ENCODE measurements at places on chromosomes 11 and 22. TPM values are rescaled to one million over a fixed set of nuclear protein-coding genes. Genes with fewer than 3 reads are reported as not detected.

- DNase-seq, result no peak
Measured at GRCh38 chr11:13721760-13722159, 53.3 kb downstream of the FAR1 start.

- no peak for DNase-seq
Measured at GRCh38 chr22:22069450-22070370, 87.1 kb upstream of the TOP3B start.

DNA sequence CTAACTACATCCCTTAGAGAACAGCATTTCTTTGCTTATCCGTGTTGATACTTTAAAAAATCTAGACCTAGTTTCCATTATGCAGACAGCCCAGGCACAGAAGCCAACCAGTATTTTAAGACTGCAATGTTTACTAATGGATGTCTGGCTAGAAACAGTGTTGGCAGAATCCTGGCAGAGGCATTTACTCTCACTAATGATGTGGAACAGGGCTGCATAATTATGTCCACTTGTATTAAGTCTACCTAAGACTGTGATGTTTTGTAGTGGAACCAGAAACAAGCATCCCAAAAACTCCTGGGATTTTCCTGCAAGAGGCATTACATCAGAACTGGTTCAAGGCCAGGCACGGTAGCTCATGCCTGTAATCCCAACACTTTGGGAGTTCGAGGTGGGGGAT is 50.2 kb upstream of the PICALM start:
- no peak for DNase-seq

LTO1 gene
- 43.9 TPM for total RNA-seq

GRCh38 chr11:84437071-84437980 is 1151.2 kb upstream of the CCDC90B start:
- DNase-seq, result peak; percentile 69

DNA sequence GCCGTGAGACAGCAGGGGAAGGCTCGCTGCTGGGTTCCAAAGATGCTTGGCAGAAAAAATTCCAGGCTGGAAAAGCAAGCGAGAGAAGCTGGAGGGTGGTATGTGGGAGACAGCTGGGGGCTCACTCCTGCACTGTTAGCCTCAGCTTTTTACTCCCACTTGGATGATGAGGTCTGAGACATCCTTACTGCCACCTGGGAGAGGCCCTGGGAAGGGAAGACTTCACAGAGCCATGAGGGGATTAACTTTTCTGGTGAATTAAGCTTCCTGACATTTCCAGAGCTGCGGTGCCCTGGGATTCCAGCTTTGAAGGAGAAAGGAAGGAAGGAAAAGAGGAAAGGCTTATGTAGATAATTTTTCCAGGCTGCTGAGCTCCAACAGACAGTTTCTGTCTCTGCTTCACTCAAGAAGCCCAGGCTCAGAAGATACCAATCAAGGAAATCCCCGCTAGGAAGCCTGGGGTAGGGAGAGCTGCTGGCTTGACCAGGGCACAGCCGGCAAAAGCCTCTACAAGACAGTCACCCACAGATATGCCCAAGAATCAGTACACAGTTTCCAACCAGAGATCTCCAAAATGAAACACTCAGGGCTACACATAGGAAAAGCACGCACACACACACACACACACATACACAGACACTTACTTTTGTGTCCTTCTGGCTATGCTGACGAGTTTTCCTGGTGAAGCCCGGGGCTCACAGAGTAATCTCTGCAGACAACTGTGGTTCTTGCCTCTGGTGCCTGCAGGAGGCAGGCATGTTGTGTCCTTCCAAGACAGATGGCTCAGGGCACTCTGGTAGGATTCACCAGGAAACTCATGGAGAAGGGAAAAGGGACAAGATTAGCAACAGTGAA is 907 bp downstream of the MCHR1 start:
- DNase-seq, result no peak

DNA sequence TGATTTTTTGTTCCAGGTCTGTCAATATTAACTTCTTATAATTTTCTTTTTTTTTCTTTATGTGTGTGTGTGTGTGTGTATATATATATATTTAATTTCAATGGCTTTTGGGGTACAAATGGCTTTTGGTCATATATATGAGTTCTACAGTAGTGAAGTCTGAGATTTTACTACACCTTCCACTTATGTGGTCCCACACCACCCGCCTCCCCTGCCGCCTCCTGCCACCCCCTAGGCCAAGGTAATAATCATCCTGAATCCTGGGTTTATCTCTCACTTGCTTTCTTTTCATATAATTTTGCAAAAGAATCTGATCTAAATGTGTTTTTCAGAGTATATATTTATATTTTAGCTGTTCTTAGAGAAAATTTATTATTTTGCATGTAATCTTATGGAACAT is 11.1 kb downstream of the NEAT1 start:
- DNase-seq, result peak; percentile 1

DNA sequence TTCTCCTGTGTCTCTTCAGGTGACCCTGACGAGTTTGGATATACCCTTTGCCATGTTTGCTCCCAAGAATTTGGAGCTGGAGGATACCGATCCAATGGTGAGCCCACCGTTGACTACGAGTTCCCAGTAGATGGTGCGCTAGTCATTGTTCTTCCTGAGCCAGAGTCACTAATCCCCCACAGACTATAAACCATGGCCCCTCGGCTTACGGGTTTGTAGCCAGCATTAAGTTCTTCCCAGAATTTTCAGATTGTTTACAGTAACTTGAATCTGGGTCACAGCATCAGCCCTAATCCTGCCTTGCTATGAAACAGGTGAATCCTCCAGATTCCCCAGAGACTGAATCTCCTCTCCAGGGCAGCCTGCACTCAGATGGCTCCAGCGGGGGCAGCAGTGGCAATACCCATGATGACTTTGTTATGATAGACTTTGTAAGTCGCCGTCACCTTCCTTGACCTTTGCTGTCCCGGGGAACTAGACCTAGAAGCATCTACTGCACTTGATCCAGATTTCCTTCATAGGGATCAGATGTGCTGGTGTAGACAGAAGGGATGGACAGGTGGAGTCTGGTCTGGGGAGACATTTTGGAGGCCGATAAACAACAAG is 31.8 kb downstream of the ARHGAP1 start:
- DNase-seq, result no peak

GRCh38 chr22:20061481-20061861 is 18.6 kb upstream of the DGCR8 start:
- DNase-seq, result no peak

- no peak for DNase-seq
Measured at GRCh38 chr11:76786441-76787014, 3.4 kb downstream of the TSKU start.

GRCh38 chr11:111949519-111950426 is 12.6 kb downstream of the DIXDC1 start:
- DNase-seq, result no peak

ZNF280B gene
- 11.0 TPM for total RNA-seq

GRCh38 chr11:64747961-64748665 is 4.2 kb upstream of the RASGRP2 start:
- DNase-seq, result no peak

- no peak for DNase-seq
Measured at GRCh38 chr11:44564670-44565210, 723 bp upstream of the CD82 start.

GRCh38 chr11:14081581-14082231 is 119.2 kb downstream of the SPON1 start:
- no peak for DNase-seq

GRCh38 chr22:43925433-43926348 is 2.1 kb downstream of the PNPLA3 start:
- no peak for DNase-seq

DNA sequence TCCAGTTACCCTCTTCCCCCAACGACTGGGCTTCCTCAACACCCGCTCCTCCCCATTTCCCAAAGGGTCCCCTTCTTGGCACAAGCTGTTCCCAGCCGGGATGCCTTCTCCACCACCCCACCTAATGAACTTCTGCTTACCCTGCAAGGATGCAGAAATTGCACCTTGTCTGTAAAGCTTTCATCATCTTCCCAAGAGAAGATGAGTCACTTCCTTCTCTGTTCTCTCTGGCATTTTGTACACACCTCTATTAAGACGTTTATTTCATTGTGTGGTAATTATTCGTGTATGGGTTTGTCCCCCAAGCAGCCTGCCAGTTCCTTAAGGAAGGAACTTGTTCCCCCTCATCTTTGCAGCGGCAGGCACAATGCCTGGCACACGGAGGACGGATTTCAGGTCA is 351.1 kb downstream of the CADM1 start:
- DNase-seq, result peak; percentile 20

- DNase-seq, result peak; percentile 26
Measured at GRCh38 chr11:17432002-17432401, 43.5 kb upstream of the KCNJ11 start.

DNA sequence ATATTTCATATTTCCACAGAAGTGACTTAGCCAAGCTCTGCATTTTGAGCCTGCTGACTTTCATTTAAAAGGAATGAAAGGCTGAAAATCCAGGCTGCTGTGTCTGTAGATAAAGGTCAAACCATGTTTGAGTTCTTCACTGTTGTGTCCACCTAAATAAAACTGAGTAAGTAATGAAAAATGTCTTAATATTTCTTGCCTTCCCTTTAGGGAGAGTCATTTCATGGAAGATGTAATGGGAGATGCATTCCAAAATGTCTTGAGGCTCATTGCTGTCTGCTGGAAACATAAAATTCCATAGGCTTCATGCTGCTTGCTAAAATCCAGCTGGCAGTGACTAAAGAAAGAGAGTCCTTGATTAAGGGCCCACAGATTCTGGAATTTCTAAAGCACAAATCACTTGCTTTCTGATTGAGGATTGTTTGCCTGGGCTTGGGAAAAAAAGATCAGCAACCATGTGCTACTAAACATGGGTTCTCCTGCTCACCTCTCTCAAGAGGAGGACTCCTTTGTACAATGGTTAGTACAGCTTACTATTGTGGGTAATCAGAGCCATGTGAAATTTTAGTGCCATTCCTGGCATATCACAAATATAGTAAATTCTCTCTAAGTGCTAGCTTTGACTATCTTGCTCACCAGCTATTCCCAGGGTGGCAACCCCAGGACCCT is 56.9 kb downstream of the PANX1 start:
- DNase-seq, result no peak

GRCh38 chr22:28771195-28771791 is 1.2 kb upstream of the CCDC117 start:
- no peak for DNase-seq

- DNase-seq, result no peak
Measured at GRCh38 chr11:75563978-75564552, 2.0 kb downstream of the SERPINH1 start.

JRKL gene
- total RNA-seq, result 7.6 TPM

- DNase-seq, result no peak
Measured at GRCh38 chr22:50739894-50740293, 1.9 kb downstream of the ACR start.

GRCh38 chr11:101583251-101584128 is at the start of gene TRPC6:
Gene TRPC6 (minus strand): TSS chr11:101584007. CDS start chr11:101583503, 504 bp downstream.
- DNase-seq, result no peak
